Caki2 (cell line): ENCODE measurements at places on chromosomes 3 and 15.

DNA sequence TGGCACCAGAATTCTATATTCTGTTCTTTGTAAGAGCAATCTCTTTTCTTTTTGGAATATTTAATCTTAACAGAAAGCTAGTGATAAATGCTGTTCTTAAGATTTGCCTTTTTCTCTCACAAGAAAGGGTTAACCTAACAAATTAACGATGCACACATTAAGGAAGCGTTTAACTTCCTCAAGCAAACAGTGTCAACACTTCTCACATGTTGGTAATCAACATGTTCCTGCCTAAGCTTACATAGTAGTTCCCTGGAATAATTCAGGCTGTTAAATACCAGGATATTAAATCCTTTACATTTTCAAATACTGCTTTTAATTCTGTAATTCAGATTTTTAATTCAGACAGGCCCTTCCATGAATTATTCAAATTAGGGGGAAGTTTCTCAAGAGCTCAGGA is 67.4 kb upstream of the RPL35A start:
- DNase-seq, result no peak

GRCh38 chr3:4220065-4220464 is 83.1 kb upstream of the SETMAR start:
- no peak for DNase-seq

GRCh38 chr15:23793191-23793680 is 106.1 kb upstream of the NDN start:
- DNase-seq, result no peak

GRCh38 chr15:63892794-63893441 is 59.2 kb upstream of the HERC1 start:
- no peak for DNase-seq

DNA sequence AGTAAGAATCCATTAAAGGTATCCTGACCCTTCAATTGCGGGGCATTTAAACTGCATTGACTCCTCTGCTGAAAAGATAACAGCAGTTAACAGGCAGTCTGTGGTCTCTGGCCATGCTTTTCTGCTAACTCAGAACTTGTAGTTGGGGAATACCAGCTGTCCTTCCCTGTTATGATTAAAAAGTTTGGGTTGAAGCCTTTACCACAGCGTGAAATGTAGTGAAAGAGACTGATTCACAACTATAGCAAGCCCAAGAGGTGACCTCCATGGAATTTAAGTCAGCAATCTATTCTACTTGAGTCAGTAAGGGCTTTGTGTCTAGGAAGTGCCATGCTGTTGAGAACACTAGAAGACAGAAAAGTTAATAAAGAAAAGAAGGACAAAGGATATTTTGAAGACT is 1037.3 kb downstream of the SI start:
- no peak for DNase-seq

DNA sequence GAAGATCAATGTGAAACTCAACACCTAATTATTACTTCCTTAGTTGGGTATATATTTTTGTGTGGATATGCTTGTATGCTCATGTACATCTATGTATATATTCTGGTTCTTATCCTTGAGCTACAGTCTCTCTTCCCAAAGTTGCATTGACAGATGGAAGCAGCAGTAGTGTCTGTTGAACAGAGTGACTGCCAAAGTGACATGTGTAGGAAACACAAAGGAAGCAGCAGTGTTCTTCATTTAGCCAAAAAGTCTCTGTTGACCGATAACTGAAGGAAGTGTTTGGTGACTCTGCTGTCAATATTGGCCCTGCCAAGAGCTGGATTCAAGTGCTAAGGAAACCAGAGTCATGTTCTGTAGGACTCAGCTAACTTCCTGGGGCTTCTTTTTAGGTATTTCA is 123.8 kb downstream of the C3orf70 start:
- DNase-seq, result no peak

DNA sequence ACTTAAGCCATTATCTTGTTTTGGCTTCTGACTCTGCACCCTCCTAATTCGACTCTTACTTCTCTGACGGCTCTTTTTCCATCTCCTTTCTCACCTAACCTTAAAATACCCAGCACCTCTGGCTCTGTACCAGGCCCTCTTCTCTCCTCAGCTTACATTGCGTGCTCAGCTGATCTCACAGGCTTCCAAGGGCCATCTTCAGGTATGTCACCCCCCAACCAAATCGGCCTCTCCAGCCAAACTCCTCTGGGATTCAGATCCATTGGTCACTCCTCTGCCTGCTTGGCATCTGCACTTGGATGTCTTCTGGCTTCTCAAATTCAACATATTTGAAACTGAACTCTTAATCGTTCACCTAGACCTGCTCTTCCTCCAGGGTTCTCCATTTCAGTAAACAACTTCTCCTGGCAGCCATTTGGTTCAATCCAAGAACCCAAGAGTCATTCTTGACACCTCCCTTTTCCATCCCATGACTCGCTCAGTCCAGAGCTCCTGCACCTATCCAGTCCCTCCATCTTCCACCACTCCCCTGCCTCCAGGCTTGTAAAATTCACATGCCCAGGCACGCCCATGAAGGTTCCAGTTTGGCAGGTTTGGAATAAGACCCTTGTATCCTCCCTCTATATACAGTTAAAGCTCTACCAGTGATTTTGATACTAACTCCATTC is 35.2 kb upstream of the SLC41A3 start:
- DNase-seq, result no peak

GRCh38 chr15:51405693-51406523 is 64.5 kb downstream of the GLDN start:
- no peak for DNase-seq

DNA sequence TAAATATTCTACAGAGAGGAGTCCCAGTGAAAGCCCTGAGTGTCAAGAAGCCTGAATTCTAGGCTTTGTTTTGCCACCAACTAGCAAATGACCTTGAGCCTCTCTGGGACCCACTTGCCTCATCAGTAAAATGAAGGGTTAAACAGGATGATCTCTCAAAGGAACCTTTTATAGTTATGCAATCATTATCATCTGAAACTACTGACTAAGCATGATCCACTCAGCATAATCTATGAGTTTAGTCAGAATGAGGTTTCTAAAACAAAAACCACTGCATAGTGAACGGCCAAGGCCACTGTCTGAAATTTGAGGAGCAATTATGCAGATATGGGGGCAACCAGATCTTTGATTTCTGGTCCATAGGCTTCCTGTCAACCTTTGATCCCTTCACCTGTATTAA is 319.0 kb downstream of the MECOM start:
- DNase-seq, result no peak

DNA sequence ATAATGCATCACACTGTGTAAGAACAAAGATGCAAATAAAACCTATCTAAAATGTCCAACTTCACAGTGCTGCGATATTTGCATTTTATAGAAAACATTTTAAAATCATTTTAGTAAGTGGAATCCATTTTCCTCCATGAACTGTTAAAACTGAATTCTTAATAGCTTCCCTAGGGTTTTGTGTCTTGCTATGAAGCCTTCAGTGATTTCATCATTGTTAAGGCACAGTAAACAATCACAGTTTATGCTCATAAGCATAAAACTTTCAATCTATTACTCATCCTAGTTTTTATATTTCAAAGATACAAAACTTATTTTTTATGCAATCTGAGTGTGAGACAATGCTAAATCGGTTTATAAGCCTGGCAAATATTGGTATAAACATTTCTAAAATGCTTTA is 509.7 kb downstream of the TUSC7 start:
- DNase-seq, result no peak

DNA sequence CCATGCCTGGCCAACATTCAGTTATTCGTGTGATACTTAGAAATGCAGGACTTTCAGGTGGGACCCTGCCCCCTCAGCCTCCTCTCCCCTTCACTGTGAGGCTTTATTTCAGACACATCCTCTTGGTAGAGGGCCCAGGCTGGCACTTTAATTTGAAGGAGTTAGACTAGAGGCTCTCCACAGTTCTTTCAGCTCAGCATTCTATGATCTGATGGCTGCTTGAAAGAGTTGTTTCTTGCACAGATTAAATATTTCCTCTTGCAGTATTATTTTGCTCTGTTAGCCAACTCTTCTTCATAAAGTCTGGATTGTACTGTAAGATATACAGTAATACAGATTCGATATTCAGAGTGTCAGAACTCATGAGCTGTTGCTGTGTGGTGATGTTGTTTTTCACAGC is 35.1 kb downstream of the CTDSPL start:
- DNase-seq, result no peak
